ENCODE measurements at places on chromosomes 7 and 10.

GRCh38 chr10:22219308-22219707 lies 1.5 kb upstream of the EBLN1 start:
- no peak for DNase-seq

- peak; percentile 95 for DNase-seq
Observed at GRCh38 chr10:91901784-91902677, 7.3 kb downstream of the FGFBP3 start.

DNA sequence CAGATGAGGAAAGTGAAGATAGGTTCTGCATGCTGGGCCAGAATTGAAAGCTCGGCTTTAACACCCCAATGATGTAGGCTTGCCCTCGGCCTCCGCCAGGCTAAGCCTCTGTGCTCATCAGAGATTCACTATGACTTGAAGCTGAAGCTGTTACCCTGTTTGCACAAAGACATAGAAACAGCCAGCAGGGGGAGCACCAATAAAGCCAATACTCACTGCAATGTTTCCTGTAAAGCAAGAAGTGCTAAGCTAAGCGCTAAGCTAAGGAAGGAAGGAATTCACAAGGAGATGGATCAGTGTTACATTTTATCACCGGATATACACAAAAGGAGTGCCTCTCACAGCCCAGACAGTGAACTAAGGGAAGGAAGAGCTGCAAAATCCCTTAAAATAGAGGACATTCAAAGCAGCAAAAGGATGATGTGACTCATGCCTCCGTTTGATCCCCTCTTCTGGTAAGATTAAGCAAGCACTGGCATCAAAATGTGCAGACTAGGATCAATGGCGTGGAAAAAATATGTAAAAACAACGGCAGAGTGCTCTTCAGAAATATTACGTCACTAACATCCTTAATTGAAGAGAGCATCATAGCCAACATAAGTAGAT lies 153.8 kb downstream of the COBL start:
- DNase-seq, result peak; percentile 90

GRCh38 chr10:101708073-101708472 lies 13.1 kb upstream of the FBXW4 start:
- no peak for DNase-seq

GRCh38 chr7:100735730-100736129 lies 2.3 kb downstream of the ZAN start:
- no peak for DNase-seq

GRCh38 chr7:124566583-124566982 lies 199.0 kb downstream of the GPR37 start:
- DNase-seq, result no peak
